ENCODE measurements at places on chromosomes 4 and X.

- no peak overlapping the region for H3K4me3 ChIP-seq
- no peak overlapping the region for H3K27ac ChIP-seq
Observed at GRCh38 chr4:5870701-5871100, 22.2 kb downstream of the CRMP1 start.

GRCh38 chr4:118839221-118839927 lies 3.4 kb upstream of the SEC24D start:
- H3K4me1 ChIP-seq: no peaks in the 10 kb centered on the region
- no peak for DNase-seq
- H3K27me3 ChIP-seq: no peaks in the 10 kb centered on the region
- no peak overlapping the region for H3K4me3 ChIP-seq

- no peaks in the 10 kb centered on the region for H3K27me3 ChIP-seq
- H3K4me1 ChIP-seq: no peaks in the 10 kb centered on the region
- H3K4me3 ChIP-seq: no peak overlapping the region
- DNase-seq: no peak
- H3K36me3 ChIP-seq: no peaks in the 10 kb centered on the region
Observed at GRCh38 chr4:19945501-19945900, 306.2 kb upstream of the SLIT2 start.

- H3K4me3 ChIP-seq: no peak overlapping the region
- H3K27ac ChIP-seq: peak overlapping the region; percentile 78
- no peaks in the 10 kb centered on the region for H3K27me3 ChIP-seq
- DNase-seq: no peak
Observed at GRCh38 chr4:158826057-158826456, 57.2 kb downstream of the FNIP2 start.

DNA sequence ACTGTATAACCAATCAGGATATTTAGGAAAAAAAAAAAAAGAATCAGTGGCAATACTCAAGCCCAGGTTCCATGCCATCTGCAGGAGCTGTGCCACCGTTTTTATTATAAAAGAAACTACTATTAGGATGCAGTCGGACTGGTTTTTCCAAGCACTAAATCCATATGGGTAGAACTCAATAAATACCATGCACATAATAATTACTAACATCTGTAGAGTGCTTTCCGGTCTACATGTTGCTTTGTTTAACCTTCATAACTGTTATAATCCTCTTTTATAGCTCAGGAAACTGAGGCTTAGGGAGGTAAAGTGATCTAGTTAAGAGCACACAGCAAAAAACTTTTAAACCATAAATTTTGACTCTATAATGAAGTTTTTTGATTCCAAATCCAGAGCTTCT lies 24.0 kb downstream of the ARSJ start:
- H3K4me3 ChIP-seq: no peak overlapping the region
- H3K27me3 ChIP-seq: no peaks in the 10 kb centered on the region
- no peak for DNase-seq
- H3K36me3 ChIP-seq: no peaks in the 10 kb centered on the region

DNA sequence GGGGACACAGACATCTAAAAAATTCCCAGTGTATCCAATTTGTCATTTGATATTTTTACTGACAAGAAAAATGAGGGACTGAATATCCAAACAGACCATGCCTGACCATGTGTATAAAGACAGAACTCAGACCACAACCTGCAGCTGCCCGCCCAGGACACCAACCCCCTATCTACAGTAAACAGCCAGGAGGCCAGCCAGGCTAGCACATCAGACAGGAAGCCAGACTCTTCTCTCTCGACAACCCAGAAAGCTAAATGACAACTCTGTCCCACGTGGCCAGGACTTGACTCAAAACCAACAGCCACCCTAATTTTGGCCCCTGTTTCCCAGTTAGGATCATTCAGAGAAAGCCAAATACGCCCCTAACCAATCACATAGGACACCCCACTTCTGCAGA lies 15.1 kb downstream of the AFAP1 start:
- no peaks in the 10 kb centered on the region for H3K4me1 ChIP-seq
- H3K27me3 ChIP-seq: no peaks in the 10 kb centered on the region
- DNase-seq: no peak
- H3K36me3 ChIP-seq: no peaks in the 10 kb centered on the region

- H3K27ac ChIP-seq: no peak overlapping the region
- no peaks in the 10 kb centered on the region for H3K4me1 ChIP-seq
- DNase-seq: no peak
- no peaks in the 10 kb centered on the region for H3K27me3 ChIP-seq
Observed at GRCh38 chr4:86386201-86386600, 26.3 kb upstream of the MAPK10 start.

DNA sequence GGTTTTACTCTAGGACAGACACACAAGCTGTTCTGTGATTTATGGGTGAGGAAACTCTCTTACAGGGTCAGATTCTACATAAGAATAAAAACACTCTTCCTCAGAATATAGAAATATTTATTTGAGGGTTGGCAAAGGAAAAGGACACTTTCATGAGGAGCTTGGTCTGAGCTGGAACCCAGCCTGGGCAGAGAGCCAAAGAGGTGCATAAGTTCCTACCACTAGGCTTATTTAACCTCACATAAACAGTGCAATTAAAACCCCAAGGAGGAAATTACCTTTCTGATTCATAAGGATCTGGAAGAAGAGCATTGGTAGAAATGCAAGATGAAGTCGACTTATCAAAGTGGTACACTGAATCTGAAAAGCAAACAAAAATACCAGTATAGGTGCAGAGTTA lies 32.9 kb downstream of the SETD7 start:
- no peak overlapping the region for H3K27ac ChIP-seq
- H3K4me3 ChIP-seq: no peak overlapping the region
- no peaks in the 10 kb centered on the region for H3K27me3 ChIP-seq
- peak; percentile 45 for DNase-seq

DNA sequence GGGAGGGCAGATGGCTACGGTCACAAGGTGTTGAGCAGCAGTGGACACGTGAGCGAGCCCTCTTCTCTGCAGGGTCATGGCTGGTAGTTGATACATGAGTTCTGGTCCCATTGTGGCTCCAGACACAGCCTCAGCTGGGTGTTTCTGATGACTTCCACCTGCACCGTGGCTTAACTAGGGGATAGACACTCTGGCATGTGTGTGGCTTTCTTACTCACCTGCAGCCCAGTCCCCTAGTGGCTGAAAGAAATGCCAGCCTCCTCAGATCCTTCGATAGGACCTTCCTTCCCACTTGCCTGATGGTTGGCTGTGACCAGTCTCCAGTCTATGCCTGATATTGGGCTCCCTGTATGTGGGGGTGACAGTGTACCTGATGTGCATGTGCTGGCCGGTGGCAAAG lies 5.0 kb downstream of the GPR78 start:
- H3K27me3 ChIP-seq: no peaks in the 10 kb centered on the region
- no peak overlapping the region for H3K27ac ChIP-seq
- H3K4me3 ChIP-seq: no peak overlapping the region
- H3K36me3 ChIP-seq: no peaks in the 10 kb centered on the region
- no peaks in the 10 kb centered on the region for H3K4me1 ChIP-seq

DNA sequence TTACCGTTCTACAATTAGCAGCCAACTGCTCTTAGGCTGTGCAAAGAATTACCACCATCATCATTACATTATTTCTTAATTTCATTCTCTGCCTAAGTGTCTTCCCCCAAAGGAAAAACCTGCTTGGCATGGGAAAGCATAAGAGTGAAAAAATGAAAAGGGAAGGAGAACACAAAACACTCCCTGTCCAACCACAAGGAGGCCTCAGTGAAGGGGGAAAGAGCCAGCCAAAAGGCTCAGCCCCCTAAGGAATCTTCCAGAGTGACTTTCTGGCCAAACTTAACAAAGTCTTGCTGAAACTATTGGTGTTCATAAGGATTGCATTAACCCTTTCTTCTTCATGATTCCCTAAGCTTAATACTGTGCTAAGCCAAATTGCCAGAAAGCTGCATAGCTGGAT lies 287.4 kb downstream of the SMARCA1 start:
- H3K4me3 ChIP-seq: no peak overlapping the region
- no peaks in the 10 kb centered on the region for H3K27me3 ChIP-seq
- H3K27ac ChIP-seq: no peak overlapping the region

- H3K27me3 ChIP-seq: no peaks in the 10 kb centered on the region
- H3K4me1 ChIP-seq: peaks cover 22% of the 10 kb centered on the region
- peak; percentile 61 for DNase-seq
- H3K36me3 ChIP-seq: no peaks in the 10 kb centered on the region
- peak overlapping the region; percentile 98 for H3K27ac ChIP-seq
Observed at GRCh38 chr4:1720163-1720983, 750 bp downstream of the TMEM129 start.

- no peak for DNase-seq
- no peak overlapping the region for H3K4me3 ChIP-seq
- H3K4me1 ChIP-seq: no peaks in the 10 kb centered on the region
- H3K36me3 ChIP-seq: no peaks in the 10 kb centered on the region
Observed at GRCh38 chr4:74189331-74190043, 31.6 kb downstream of the MTHFD2L start.

DNA sequence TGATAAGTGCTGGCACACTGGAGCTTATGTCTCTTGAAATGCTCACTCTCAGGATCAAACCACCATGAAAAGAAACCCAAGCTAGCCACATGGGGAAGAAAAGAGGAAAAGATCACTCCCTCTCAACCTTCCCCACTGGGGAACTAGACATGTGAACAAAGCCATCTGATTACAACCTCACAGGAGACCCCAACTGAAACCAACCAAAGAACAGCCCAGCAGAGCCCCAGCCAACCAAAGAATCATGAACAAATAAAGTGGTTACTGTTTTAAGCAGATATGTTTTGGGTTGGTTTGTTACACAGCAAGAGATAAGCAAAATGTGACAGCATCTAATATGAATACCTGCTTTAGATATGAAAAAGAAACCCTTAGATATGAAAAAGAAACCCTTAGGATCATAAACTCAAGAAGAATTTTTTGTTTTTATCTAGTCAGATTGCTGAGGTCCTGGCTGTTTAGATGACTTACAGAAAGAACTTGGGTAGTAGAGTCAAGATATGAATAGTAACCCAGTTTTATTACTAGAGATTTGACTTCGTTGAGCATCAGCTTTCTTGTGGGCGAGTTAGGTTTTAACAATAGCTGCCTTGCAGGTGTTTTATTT lies 23.7 kb upstream of the TLR7 start:
- no peak for DNase-seq
- H3K27ac ChIP-seq: no peak overlapping the region
- no peak overlapping the region for H3K4me3 ChIP-seq
- H3K36me3 ChIP-seq: no peaks in the 10 kb centered on the region

DNA sequence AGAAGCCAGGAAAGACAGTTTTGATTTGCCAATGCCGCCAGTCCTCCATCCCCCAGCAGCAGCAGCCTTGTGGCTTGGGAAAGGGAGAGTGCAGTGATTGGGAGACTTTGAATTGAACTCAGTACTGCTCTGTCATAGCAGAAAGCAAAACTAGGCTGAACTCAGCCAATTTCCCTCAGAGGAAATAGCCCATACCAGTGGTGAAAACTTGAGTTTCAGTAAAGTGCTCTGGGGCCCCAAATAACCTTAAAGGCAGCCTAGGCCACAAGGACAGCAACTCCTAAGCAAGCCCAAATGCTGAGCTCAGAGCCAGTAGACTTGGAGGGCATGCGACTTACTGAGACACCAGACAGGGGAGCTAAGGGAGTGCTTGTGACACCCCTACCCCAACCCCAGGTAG lies 2.0 kb upstream of the PROM1 start:
- no peaks in the 10 kb centered on the region for H3K36me3 ChIP-seq
- no peaks in the 10 kb centered on the region for H3K4me1 ChIP-seq
- peaks cover 11% of the 10 kb centered on the region for H3K27me3 ChIP-seq

DNA sequence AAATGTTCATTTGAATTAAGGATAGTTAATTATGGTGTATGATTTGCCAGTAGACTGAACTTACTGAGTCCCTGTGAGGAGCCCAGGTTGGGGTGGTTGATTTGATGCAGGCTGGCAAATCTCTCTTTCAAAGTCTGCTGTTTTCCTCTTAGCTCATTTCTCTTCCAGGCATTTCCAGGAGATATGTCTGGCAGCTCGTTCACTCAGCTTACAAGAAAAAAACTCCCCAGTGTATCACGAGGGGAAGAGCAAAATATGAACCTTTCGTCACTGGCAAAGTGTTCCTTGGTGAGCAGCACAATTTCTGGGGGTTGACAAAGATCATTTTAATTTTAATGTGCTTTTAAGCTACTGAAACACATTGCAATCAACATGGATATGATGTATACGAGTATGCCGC lies 244.2 kb downstream of the CBLL2 start:
- no peaks in the 10 kb centered on the region for H3K36me3 ChIP-seq
- DNase-seq: no peak
- no peaks in the 10 kb centered on the region for H3K4me1 ChIP-seq
- no peaks in the 10 kb centered on the region for H3K27me3 ChIP-seq

GRCh38 chr4:1842339-1842895 lies 13.5 kb downstream of the LETM1 start:
- no peaks in the 10 kb centered on the region for H3K36me3 ChIP-seq
- no peaks in the 10 kb centered on the region for H3K27me3 ChIP-seq
- DNase-seq: no peak
- H3K27ac ChIP-seq: no peak overlapping the region

DNA sequence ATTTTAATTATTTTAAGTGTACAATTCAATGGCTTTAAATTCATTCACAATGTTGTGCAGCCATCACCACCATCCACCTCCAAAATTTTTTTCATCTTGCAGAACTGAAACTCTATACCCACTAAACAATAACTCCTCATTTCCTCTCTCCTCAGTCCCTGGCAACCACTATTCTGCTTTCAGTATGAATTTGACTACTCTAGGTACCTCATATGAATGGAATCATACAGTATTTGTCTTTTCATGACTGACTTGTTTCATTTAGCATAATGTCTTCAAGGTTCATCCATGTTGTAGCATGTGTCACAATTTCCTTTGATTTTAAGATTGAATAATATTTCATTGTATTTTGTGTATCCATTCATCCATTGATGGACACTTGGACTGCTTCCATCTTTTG lies 46.9 kb downstream of the KIF4A start:
- H3K27ac ChIP-seq: no peak overlapping the region
- H3K36me3 ChIP-seq: no peaks in the 10 kb centered on the region
- no peak overlapping the region for H3K4me3 ChIP-seq
- no peak for DNase-seq

DNA sequence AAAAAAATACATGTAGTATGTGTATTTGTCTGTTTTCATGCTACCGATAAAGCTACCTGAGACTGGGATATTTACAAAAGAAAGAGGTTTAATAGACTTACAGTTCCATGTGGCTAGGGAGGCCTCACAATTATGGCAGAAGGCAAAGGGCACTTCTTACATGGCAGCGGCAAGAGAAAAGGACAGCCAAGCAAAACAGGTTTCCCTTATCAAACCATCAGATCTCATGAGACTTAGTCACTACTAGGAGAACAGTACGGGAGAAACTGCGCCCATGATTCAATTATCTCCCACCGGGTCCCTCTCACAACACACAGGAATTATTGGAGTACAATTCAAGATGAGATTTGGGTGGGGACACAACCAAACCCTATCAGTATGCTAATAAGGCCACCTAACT lies 137.0 kb upstream of the ELOVL6 start:
- no peaks in the 10 kb centered on the region for H3K4me1 ChIP-seq
- no peaks in the 10 kb centered on the region for H3K36me3 ChIP-seq
- no peak overlapping the region for H3K4me3 ChIP-seq
- no peak overlapping the region for H3K27ac ChIP-seq
- H3K27me3 ChIP-seq: no peaks in the 10 kb centered on the region

- H3K4me1 ChIP-seq: no peaks in the 10 kb centered on the region
- no peak for DNase-seq
- H3K27me3 ChIP-seq: no peaks in the 10 kb centered on the region
- H3K36me3 ChIP-seq: no peaks in the 10 kb centered on the region
- H3K4me3 ChIP-seq: no peak overlapping the region
- H3K27ac ChIP-seq: no peak overlapping the region
Observed at GRCh38 chr4:78735697-78736096, 40.5 kb upstream of the BMP2K start.
